ENCODE measurements at places on chromosomes 11 and 22.

DNA sequence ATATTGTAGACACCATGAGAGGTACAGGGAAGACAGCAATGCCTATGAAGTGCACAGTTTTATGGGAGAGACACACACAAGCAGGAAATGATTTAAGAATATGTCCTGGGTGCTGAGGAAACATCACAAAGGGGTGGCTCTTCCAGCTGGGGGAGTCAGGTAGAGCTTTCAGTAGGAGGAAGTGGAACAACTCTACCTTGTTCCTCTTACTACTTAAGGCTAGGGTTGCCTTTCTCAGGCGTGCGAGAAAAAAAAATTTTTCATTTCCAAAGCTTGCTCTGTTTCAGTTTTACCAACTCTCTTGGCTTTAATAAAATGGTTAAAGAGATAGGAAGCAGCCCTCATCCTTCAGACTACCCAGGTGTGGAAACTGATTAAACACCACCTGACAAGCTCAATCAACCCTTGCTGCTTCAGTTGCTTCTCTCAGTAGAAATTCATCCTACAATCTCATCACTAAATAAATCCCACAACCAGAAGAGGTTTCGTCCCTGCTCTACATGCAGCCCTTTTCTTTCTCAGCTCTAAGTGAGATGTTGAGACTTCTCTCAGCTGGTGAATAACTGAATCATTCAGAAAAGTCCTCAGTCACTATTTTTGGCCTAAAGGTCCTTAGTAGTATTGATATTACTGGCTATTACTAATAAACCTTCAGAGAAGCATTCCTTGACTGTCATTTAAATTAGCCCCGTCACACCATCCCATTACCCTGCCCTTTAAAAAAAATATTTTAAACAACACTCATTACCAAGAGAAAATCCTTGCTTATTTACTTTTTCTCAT, 5.9 kb downstream of the ABTB2 start:
- peak; percentile 53 for DNase-seq

DNA sequence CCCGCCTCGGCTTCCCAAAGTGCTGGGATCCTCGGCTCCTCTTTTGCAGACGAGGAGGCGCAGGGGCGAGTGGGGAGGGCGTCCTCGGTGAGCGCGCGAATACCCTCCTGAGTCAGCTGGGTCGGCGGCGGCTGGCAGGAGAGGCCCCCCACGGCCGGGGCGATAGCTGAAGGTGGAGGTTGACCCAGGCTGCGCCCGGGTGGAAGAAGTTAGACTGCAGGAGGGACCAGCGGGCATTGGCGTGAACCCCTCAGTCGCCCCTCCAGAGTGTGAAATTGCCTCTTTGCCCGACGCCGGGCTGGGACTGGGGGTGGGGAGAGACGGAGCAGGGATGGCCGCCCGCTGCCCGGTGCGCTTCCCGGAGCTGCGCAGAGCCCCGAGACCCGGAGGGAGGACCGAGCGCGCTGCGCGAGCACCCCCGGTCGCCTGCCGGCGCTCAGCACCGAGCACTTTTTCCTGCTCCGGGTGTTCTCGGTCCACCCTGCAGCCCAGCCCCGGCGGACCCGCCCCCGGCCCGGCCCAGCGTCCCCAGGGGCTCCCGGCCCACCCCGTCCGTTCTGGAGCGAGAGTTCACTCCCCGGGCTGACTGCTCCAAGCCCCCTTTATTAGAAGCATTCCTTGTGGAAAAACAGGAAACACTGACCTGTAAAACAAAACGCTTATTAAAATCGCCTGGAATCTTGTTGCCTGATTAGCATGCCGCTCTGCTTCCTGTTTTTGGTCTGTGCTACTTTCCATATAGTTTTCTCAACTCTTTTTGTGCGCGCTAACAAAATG, 13.7 kb upstream of the CPT1A start:
- DNase-seq: peak; percentile 58

DNA sequence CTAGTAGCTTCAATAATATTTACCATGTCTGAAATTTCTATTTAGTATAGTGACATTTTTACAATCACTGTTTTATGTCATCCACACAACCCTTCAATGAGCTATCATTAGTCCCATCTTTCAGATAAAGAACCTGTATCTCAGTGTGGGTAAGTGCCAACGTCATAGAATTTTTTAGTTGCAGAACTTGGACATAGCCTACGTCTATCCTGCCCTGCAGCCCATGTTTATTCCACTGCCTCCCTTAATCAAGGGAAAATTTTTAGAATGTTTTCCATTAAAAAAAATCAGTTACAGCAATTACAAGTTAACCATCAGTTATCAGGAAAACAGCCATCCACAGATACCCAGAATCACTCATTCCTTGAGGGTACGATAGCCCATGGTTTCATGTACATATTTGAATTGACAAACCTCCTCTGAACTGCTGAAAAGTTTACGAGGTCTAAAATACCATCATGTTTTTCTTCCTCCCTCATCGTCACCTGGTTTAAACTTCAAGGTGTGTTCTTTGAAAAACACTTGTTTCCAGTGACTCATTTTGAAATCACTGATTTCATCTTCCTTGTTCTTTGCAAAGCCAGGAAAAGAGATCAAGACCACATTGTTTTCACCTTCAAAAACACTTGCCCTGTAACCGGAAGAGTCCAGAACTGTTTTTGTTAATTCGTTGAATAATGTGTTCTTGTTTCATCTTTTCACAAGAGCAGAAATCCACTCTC, 100.9 kb downstream of the FAM76B start:
- DNase-seq: no peak

GRCh38 chr11:120775986-120776951, 247.6 kb upstream of the TBCEL start:
- no peak for DNase-seq

GRCh38 chr11:13216019-13216710, 61.4 kb upstream of the BMAL1 start:
- DNase-seq: no peak

- no peak for DNase-seq
Observed at GRCh38 chr11:77999446-78000030, 5.1 kb upstream of the INTS4 start.

- peak; percentile 20 for DNase-seq
Observed at GRCh38 chr11:36744375-36745168, 146.5 kb upstream of the RAG2 start.

DNA sequence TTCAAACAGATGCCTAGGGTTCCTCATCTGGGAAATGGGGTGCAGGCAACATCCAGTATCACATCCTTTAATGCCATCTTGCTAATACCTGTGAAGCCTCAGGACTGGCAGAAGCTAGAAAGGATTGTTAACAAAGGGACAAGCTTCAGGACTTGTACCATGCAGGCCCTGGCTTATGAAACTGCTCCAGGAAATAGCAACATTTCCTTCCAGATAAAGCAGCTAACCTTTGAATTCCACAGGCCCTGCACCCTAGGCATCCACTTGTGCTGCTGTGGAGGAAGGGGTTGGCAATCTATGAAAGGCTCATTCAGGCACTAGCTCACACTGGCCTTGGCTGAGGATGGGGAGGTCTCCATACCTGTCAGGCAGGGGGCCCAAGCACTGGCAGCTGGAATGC, 87.2 kb downstream of the BTBD10 start:
- DNase-seq: no peak

DNA sequence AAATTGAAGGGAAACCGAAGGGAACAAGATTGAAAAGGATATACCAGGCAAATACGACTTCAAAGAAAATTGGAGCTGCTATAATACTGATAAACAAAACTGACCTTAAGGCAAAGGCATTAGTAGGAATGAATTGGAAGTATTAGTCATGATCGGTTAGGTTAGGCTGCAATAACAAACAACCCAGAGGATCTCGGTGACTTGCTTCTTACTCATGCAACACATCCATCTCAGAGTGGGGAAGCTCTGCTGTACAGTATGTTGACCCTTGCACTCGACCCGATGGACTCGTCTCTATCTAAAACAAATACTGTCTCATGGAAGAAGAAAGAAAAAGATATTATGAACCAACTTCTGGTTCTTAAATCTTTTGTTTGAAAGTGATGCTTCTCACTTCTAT, 42.3 kb downstream of the SPATA19 start:
- no peak for DNase-seq

DNA sequence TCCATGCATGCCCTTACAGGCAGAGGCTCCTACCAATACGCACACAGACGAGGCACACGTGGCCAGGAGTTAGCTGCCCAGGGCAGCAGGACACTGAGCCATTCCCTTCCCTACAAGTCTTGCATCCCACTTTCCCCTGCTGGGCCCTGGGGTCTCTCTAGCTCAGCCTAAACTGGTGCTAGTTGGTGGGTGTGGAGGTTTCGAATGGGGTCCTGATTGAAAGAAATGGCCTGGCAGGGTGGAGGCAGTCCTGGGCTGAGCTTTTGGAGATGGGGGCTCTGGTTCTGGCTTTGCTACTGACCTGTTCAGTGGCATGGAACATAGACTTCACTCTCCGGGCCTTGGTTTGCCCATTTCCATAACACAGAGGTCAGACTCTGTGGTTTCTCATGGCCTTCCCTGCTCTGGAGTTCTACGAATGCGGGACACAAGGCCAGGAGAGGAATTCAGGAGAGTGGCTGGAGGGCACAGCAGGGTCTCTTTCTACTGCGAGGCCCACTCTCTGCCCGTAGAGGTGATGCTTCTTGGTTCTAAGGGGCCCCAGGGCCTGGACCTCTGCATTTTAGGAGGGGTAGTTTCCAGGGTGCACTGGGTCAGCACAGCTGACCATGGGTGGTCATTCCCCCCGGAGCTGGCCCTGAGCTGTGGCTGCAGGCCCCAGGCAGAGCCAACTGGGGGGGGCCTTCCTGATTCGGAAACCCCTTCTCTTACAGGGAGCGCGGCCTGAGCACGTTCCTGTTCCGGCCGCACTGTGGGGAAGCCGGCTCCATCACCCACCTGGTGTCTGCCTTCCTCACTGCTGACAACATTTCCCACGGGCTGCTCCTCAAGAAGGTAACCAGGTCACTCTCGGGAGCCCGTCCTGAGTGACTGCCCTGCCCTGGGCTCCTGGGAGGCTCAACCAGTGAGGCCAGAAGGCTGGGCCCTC, 40.0 kb downstream of the RNF141 start:
- peak; percentile 3 for DNase-seq

DNA sequence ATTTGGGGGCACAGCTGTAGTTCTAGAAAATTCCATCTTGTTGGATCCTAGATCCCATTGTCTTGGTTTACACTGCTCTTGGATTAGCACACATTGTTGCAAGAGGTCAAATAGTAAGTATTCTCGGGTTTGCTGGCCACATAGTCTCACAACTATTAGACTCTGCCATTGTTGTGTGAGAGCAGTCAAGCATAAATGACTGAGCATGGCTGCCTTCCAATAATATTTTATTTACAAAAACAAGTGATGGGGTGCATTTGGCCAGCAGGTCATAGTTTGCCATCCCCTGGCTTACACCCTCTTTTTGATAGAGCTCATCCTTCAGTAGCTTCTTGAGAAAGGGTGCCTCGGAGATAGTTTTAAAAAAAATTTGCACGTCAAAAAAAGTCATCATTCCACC, 77.9 kb upstream of the ALX4 start:
- DNase-seq: no peak

DNA sequence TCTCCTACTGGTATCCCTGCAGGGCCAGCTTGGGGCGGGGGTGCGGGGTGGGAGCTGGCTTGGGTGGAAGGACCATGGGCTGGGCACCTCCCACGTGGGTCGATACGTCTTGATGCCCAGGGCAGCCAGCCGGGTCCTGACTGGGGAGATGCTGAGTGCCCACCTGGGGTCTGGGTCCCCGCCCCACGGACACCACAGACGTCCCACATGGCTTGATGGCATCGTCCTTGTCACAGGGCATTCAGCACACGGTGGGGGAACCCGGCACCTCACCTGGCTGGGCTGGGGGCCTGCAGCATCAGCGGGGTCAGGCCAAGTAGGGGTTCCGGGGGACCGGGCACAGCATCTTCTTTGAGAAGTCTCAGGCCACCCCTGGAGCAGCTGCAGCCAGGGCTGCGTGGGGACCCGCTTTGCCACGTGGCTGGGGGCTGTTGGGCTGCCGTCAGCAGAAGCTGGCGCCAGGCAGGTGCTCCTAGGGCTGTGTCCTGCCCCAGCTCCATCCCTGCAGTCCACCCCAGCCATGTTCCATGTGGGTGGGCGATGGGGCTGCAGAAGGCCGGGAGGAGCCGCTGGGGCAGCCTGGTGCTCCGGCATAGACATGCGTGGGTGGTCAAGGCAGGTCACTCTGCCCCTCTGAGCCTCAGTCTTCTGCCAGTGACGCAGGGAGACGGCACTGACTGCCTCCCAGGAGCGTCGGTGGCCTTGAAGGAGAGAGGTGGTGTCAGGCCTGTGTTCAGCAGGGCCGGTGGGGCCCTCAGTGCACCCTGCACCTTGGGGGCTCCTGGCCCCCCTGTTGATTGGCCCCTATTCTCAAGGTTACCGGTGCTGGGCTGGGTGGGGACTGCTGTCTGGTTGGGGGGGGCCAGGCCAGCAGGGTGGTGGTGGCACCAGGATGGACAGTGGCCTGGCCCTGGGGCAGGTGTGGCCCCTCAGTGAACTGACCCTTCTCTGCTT, 8.4 kb downstream of the SELENOO start:
- peak; percentile 43 for DNase-seq

- DNase-seq: peak; percentile 75
Observed at GRCh38 chr11:47980907-47981621, 705 bp downstream of the PTPRJ start.

GRCh38 chr22:21928048-21928447, 24.6 kb downstream of the PPM1F start:
- no peak for DNase-seq

DNA sequence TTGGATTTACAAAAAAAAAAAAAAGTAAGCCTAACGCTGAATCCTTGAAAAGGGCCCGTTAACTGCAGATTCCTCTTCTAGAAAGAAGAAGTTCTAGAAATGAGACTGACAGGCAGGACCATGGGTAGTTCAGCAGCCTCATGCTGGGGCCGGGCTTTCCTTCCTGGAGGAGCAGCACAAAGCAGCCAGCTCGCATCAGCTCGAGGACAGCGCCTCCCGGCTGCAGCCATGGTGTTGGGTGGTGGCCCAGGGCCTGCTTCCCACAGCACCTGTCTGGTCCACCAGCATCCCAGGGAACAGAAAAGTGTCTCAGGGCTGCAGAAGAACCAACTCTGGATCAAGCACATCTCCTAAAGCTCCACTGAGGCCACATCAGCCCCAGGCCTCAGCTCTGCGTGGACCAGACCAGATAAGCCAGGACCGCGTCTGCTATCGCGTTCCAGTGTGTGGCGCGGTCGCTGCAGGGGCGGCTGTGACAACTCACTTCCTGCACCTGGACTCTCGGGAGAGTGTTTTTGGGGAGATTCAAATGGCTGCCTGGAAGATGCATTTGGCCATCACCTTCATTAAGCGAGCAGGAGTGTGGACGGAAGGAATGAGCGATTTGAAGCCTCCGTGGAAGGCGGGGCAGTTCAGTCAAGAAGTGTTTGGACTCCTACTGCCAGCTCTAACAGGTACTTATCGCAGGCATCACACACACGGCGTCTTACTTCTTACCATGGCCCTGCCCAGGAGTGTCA, 53.5 kb downstream of the MYH9 start:
- no peak for DNase-seq

DNA sequence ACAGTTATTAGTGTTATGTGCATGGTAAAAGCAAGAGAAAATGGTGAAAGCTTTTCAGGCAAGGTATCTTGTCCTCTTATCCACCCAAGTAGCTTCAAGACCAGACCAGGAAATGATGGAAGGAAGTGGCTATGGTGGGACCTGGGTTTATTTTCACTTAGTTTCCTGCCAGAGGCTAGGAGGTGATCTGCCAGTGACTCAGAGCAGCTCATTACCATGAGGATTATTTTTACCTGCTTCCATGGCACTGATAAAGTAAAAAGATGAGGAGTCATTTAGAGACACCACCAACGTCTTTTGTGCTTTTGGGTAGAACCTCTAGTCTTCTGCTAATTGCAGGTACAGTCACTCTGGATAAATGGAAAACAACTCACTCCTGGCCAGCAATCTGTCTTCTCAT, 339.9 kb upstream of the KIRREL3 start:
- DNase-seq: no peak

GRCh38 chr11:29682856-29683255, 334.0 kb downstream of the KCNA4 start:
- no peak for DNase-seq

GRCh38 chr22:17783773-17784480, 9.7 kb upstream of the BID start:
- no peak for DNase-seq

All from GM13977 (cell line).